Activated T-helper 2 cell treated with anti-CD3 and anti-CD28 coated beads, Interferon-gamma antibody, Interleukin-2, Interleukin-4, amounts not matched to agents 10 μg/mL and 5 μg/mL and 100 μg/mL, durations not matched to agents 14 hours and 24 hours and 36 hours (primary cell): ENCODE measurements at places on chromosomes 2 and 18.

- no peaks in the 10 kb centered on the region for H3K4me1 ChIP-seq
- no peak overlapping the region for H3K4me3 ChIP-seq
- H3K36me3 ChIP-seq: no peaks in the 10 kb centered on the region
- no peak for DNase-seq
- H3K27ac ChIP-seq: no peak overlapping the region
Observed at GRCh38 chr2:177588671-177589070, 196.1 kb downstream of the AGPS start.

DNA sequence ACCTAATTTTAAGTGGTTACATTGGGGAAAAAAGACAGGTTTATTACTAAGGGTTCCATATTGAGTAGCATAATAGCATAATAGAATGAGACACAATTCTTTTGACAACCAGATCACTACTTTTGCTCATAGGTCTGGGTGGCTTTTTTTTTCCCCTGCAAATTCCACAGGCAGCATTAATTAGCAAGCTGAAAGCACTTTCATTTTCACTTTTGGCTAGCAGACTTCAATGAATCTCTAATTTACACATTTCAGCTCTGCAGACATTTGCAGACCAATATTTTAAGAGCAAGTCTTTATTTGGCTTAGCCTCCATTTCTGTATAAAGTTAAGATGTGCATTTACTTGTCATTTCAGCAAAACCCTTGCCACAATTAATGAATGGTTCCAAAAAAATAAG lies 185.5 kb downstream of the NOL4 start:
- no peak overlapping the region for H3K4me3 ChIP-seq
- H3K36me3 ChIP-seq: no peaks in the 10 kb centered on the region

- no peak overlapping the region for H3K4me3 ChIP-seq
- no peak for DNase-seq
- peaks cover 25% of the 10 kb centered on the region for H3K4me1 ChIP-seq
- H3K27ac ChIP-seq: no peak overlapping the region
- no peaks in the 10 kb centered on the region for H3K36me3 ChIP-seq
Observed at GRCh38 chr2:23498943-23499342, 114.0 kb downstream of the KLHL29 start.

DNA sequence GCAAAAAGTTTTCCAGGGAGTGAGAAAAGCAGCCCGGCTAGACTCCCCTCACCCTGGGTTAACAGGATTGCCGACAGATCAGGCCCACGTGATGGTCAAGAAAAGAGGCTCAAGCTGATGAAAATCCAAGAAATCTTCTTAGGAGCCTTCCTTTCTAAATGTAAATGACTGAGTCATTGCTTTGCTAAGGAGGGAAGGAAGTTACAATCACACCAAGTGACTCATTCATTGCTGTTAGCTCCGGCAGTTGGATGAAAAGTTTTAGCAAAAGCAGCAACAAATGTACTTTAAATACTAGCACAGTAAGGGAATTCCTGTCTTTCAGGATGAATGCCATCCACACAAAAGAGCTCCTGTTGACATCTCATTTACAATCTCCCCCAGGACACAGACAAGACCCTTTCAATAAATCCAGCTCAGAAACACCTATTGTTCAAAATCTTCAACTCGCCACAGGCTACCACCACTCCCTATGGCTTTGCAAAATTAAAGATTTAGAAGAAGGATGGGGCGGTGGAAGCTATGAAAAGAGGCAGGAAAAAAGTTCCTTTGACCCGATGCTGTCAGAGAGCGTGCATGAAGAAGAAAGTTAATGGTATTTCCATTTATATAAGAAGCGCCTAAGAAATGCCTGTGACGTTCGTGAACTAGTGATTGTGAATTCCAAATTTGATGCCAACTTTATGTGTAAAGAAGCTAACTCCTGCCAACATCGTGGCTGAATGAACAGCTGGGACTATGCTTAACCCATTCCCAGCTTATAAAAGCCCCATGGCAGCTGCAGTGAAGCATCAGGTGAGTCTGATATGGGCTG lies 153.7 kb downstream of the TGIF1 start:
- H3K4me3 ChIP-seq: no peak overlapping the region
- H3K27ac ChIP-seq: no peak overlapping the region
- peaks cover 11% of the 10 kb centered on the region for H3K36me3 ChIP-seq
- DNase-seq: no peak

- peaks cover 7% of the 10 kb centered on the region for H3K36me3 ChIP-seq
- no peak overlapping the region for H3K27ac ChIP-seq
- no peaks in the 10 kb centered on the region for H3K27me3 ChIP-seq
- DNase-seq: no peak
- peaks cover 4% of the 10 kb centered on the region for H3K4me1 ChIP-seq
- no peak overlapping the region for H3K4me3 ChIP-seq
Observed at GRCh38 chr2:186599186-186599778, 9.4 kb downstream of the ITGAV start.

GRCh38 chr2:8676921-8677645 lies 4.8 kb upstream of the ID2 start:
- H3K36me3 ChIP-seq: peaks cover 33% of the 10 kb centered on the region
- peak overlapping the region; percentile 45 for H3K4me3 ChIP-seq
- peaks cover 25% of the 10 kb centered on the region for H3K4me1 ChIP-seq
- peaks cover 44% of the 10 kb centered on the region for H3K27me3 ChIP-seq
- DNase-seq: no peak

- H3K4me1 ChIP-seq: no peaks in the 10 kb centered on the region
- DNase-seq: no peak
- no peak overlapping the region for H3K4me3 ChIP-seq
- H3K27ac ChIP-seq: no peak overlapping the region
Observed at GRCh38 chr2:166158546-166158945, 30.7 kb upstream of the SCN1A start.

GRCh38 chr2:207138627-207139297 lies 27.0 kb downstream of the KLF7 start:
- no peak overlapping the region for H3K27ac ChIP-seq
- H3K27me3 ChIP-seq: no peaks in the 10 kb centered on the region
- no peak overlapping the region for H3K4me3 ChIP-seq

DNA sequence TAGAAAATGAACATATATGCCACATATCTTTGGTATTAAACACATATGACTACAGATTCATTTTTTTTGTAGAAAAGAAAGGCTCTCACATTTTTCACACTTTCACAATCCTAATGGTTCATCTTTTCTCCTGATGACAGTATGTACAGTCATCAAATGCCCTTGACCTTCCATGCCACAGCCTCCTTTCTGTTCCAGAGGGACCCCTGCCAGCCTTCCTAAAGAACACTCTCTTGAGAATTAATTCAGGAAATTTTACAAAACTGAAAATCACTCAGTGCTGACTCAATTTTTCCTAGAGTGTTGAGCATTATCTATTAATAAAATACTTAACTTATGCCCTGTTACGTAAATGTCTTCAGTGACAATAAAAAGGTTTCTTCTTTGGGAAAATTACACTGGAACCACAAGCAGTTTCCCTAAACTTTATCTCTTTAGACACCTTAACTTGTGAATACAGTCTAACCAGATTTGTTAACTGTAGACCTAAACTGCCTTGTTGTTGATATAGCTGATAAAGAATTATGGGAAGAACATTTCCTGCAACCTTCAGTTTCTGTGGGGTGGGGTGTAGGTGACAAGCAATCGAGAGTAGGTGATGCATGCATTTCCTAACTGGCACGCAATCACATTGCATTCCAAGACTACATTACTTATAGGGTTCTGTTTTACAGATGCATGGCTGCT lies 15.3 kb upstream of the ACOXL start:
- no peaks in the 10 kb centered on the region for H3K36me3 ChIP-seq
- H3K27ac ChIP-seq: no peak overlapping the region
- peaks cover 3% of the 10 kb centered on the region for H3K4me1 ChIP-seq
- DNase-seq: no peak
- no peak overlapping the region for H3K4me3 ChIP-seq

GRCh38 chr2:106176446-106177099 lies 17.5 kb downstream of the UXS1 start:
- no peak overlapping the region for H3K27ac ChIP-seq

- H3K27ac ChIP-seq: no peak overlapping the region
- H3K4me1 ChIP-seq: no peaks in the 10 kb centered on the region
- no peaks in the 10 kb centered on the region for H3K27me3 ChIP-seq
- no peaks in the 10 kb centered on the region for H3K36me3 ChIP-seq
Observed at GRCh38 chr2:5203134-5203755, 488.9 kb upstream of the SOX11 start.

DNA sequence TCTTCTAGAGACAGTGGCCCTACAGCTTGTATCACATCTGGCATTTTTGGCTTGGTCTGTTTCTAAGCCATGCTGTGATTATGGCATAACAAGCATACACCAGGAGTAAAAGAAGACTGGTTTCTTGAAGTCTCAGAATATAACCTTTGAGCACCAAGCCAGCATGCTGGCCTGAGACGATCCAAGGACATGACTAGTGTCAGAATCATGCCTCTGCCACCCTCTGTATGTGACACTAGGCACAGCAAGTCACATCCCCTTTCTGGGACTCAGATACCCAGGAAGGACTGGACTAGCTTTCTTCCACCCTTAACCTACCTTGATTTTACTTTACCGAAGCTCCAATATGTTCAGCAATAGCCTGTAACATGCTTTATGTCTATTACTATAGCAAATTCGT lies 345.5 kb downstream of the SETBP1 start:
- H3K4me1 ChIP-seq: no peaks in the 10 kb centered on the region
- no peak overlapping the region for H3K4me3 ChIP-seq
- no peaks in the 10 kb centered on the region for H3K27me3 ChIP-seq
- H3K36me3 ChIP-seq: no peaks in the 10 kb centered on the region

DNA sequence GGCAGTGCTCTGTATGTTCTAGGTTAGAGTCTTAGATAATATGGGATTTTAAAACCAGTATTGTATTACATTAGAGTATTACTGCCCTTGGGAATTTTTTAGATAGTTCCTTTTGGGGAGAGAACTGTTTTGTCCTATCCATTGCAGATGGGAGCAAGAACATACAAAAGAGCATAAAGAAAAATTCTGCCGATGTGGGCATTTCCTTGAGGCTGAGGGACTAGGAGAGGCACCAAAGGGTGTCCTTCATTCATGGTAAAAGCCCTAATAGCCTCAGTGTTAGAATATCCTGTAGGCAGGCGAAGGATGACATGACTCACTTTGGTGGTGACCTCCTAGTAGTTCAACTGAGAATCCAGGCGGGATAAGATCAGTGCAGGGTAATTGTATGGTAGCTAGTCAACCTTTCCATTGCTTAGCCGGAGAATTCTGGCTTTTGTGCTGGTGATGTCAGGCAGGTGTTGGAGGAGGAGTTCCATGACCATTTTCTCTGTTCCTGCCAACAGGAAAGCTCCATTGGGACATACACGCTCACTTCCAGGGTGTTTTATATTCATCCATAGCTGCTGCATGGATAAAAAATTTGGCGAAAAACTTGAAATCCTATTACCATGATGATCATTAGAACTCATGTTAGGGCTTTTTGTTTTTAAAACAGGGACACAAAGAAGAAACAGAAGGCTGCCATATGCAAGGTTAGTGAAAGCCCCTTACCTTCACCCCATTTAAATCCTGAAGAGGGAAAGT lies 28.1 kb downstream of the EPAS1 start:
- no peak overlapping the region for H3K27ac ChIP-seq
- DNase-seq: no peak
- peaks cover 4% of the 10 kb centered on the region for H3K36me3 ChIP-seq
- peaks cover 30% of the 10 kb centered on the region for H3K4me1 ChIP-seq

DNA sequence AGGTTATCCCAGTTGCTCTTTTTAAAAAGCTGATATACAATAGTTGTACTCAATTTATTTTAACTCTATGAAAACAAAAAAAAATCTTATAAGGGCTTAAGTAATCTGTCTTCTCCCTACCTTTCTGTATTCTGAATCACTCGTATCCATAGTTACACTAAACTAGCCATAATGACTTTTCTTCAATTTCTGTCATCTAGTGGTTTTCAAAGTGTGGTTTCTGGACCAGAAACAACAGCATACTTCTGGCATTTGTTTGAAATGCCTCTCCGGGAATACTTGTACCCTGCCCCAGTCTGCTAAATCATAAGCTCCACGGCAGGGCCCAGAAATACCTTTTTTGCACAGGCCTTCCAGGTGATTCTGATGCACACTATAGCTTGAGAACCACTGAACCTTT lies 253.6 kb downstream of the LRRTM4 start:
- no peak overlapping the region for H3K27ac ChIP-seq
- H3K27me3 ChIP-seq: no peaks in the 10 kb centered on the region
- DNase-seq: no peak
- no peaks in the 10 kb centered on the region for H3K36me3 ChIP-seq
- no peak overlapping the region for H3K4me3 ChIP-seq

GRCh38 chr2:103809415-103809814 lies 1044.5 kb upstream of the POU3F3 start:
- H3K27ac ChIP-seq: no peak overlapping the region
- H3K4me3 ChIP-seq: no peak overlapping the region
- H3K27me3 ChIP-seq: no peaks in the 10 kb centered on the region
- no peaks in the 10 kb centered on the region for H3K4me1 ChIP-seq
- no peaks in the 10 kb centered on the region for H3K36me3 ChIP-seq
- DNase-seq: no peak

- no peaks in the 10 kb centered on the region for H3K36me3 ChIP-seq
- peaks cover 67% of the 10 kb centered on the region for H3K4me1 ChIP-seq
- peaks cover 34% of the 10 kb centered on the region for H3K27me3 ChIP-seq
- H3K4me3 ChIP-seq: peak overlapping the region; percentile 13
- peak; percentile 56 for DNase-seq
- peak overlapping the region; percentile 10 for H3K27ac ChIP-seq
Observed at GRCh38 chr2:134669731-134670669, 48.8 kb downstream of the TMEM163 start.

DNA sequence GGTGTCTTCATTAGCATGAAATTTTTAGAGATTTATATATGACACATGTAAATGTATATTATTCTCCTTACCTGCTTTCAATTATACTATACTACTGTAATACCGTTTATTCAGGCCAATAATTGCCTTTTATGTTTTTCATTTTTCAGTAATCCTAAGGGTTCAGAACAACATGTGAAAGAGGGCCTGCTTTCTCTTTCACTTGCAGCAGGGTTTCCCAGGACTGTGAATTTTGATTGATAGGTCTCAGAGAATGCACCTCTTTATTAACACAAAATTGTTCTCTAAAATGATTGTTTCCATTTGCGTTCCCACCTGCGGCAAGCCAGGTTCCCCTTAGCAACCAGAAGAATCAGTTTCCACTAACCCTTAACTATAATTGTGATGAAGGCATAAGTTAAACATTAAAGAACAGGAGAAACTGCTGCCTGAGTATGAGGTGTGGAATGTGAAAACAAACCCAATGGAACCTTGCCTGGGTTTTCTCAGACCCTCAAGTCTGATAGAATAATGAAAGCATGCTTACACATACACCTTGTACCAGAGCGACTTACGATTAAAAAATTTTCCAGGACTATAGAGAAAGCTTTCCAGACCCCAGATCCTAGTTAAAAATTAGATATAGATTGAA lies 1591.2 kb upstream of the LRRTM1 start:
- H3K36me3 ChIP-seq: no peaks in the 10 kb centered on the region
- no peak for DNase-seq
- H3K27ac ChIP-seq: no peak overlapping the region
- H3K4me3 ChIP-seq: no peak overlapping the region

GRCh38 chr2:224466304-224466895 lies 64.5 kb upstream of the FAM124B start:
- no peak overlapping the region for H3K27ac ChIP-seq
- no peak for DNase-seq
- H3K4me3 ChIP-seq: no peak overlapping the region
- H3K27me3 ChIP-seq: peaks cover 6% of the 10 kb centered on the region

- no peaks in the 10 kb centered on the region for H3K4me1 ChIP-seq
- no peak for DNase-seq
- no peak within 1 kb of the TSS for H3K27ac ChIP-seq
- no peaks in the 10 kb centered on the region for H3K36me3 ChIP-seq
- H3K27me3 ChIP-seq: peaks cover 3% of the 10 kb centered on the region
- no peak within 1 kb of the TSS for H3K4me3 ChIP-seq
Observed at GRCh38 chr2:124025171-124025580, at the start of gene CNTNAP5. CNTNAP5 (plus strand) TSS chr2:124025287; CDS start chr2:124025651, 364 bp downstream.
